ENCODE measurements at places on chromosomes 5 and 9.

DNA sequence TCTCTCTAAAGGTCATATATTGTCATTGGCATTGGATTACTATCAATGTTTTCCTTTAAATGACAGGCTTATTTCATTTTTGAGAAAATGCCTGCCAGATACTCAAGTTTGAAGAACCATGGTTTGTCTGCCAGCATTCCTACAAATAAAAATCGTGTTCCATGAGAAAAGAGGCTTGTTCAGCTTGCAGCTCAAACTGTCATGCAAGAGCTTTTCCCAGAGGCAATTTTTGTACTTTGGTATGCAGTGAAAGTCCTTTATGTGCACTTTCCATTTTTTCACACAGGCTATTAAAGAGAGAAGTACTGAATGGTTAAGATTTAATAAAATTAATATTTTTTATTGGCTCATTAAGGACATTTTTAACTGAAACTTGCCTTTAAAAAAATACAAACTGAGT, 110.4 kb downstream of the FBXO4 start:
- no peak for DNase-seq

GRCh38 chr9:104339692-104340091, 164.4 kb upstream of the OR13F1 start:
- DNase-seq, result no peak

DNA sequence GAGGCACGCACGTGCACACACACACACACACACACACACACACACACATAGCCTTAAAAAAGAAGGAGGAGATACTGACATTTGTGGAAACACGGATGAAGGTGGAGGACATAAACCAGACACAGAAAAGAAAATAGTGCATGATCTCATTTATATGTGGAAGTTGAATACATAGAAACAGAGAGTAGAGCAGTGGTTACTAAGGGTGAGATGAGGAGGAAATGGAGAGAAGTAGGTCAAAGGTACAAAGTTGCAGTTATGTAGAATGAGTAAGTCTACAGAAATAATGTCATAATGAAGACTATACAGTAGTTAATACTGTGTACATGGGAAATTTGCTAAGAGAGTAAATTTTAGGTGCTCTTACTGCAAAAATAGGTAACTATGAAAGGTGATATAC, 412.2 kb upstream of the CDH9 start:
- no peak for DNase-seq

DNA sequence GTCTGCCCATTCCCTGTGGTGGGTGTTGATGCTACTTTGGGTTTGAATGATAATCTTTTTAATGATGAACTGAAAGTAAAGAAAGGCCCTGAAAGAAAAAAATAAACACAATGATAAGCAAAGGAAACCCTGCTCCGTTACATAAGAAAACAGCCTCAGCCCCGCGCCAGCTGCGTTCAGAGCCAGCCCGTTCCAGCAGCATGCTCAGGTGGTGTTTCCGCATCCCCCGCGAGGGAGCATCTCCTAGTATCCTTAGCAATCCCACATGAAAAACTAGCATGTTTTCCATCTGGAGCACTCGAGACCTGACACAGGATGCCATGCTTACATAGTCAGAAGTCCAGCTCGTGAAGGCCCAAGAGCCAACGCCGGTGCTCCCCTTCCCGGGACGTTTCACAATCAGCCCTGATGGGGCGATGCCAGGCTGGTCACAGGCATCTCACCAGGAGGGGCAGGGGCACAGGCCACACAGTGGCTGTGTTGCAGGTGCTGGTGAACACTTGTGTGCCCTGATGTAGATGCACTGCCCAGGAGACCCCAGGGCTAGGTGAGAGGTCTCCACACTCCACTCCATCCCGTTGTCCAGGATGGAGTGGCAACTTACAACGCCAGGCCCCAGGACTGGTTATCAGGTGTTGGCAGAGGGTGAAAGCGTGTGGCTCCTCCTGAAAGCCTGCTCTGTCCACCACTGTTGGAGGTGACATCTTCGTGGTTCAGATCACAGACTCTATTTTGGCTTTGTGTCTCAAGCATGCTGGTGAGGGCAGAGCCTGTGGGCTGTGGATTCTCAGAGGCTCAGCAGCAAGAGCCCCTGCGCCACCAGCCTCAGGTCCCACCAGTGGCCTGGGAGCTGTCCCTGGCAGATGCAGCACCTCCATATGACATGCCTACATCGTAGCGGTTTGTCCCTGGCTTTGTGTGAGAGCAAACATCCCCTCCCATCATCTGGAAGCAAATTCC, 246.8 kb upstream of the IRX1 start:
- DNase-seq, result no peak

DNA sequence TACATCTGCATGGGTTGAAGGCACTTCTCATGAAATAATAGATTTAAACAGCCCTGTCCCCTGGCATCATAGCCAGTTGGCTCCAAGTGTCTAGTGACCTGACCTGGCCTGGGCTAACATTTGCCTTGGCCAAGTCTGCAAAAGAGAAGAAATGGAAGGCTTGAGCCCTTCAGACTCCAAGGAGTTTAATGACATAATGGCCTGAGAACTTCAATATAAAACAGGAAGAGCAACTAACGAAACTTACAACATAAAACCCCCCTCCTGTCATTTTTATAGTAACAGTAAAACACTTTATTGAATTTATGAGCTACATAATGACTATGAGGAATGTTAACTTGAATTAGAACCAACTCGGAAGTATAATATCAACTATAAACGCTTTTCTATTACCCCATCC, 218.8 kb upstream of the TBCA start:
- no peak for DNase-seq
